ENCODE measurements at places on chromosomes 16 and 17.

DNA sequence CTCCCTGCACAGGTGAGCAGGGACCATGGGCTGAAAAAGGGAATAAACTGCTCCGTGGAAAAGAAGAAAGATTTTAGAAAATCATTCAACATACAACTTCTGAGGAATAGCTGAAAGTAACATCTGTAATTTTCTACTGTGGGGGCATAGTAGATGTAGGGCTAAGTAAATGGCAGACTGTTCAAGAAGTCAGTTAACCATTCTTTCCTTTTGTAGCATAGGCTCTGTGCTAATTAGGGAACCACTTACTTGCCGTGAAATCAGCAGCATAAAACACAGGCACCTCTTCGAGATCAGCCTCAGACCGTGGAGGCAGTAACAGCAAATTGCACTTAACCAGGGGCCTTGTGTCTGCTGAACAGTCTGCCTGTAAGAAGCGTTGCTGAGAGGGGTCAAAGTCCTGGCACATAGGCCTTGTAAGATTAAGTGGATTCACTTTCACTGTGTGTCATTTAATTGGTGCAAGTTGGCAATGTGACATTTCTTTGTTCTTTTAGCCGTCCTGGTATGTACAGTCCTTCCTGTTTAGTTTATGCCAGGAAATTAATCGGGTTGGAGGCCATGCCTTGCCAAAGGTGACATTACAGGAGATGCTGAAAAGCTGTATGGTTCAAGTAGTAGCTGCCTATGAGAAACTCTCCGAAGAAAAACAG is 10.4 kb downstream of the COG1 start:
- DNase-seq, result no peak

GRCh38 chr17:74532115-74532514 is 840 bp upstream of the CD300LB start:
- no peak for DNase-seq

- no peak for DNase-seq
These were observed 773 bp upstream of the NETO2 start for GRCh38 chr16:47144559-47144877.

GRCh38 chr17:40479754-40480480 is 21.5 kb downstream of the TNS4 start:
- DNase-seq, result no peak

GRCh38 chr16:104928-105327 is 26.9 kb downstream of the MPG start:
- DNase-seq, result no peak

DNA sequence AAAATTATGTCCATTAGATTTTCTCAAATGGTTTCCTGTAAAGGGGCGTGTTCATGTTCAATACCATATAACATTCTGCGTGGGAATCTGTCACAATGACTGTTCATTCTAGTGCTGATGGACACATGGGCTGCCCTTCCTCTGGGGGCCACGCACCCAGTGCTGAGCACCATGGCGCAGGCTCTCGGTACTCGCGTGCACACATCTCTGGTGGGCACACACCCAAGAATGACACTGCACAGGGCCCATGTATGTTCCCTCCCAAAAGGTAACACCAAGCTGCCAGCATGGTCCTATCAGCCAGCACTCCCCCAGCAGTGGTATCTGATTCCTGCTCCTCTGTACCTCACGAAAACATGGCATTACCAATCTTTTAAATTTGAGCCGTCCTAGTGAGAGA is 13.7 kb downstream of the B9D1 start:
- no peak for DNase-seq

DNA sequence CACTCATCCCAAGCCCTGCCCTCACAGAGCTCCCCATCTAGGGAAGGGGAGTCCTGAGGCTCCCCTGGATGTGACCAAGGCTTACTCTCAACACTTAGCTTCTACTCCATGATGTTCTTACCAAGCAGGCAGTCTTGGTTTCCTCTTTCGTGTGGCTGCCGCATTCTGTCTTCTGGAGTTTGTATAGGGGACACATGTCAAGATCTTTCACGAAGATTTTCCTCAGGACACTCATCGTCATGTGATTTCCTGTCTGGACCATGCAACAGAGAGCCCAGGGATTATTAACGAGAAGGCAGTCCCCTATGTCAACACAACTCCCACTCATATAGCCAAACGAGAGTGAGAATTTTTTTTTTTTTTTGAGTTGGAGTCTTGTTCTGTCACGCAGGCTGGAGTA is 10.4 kb downstream of the PRSS54 start:
- no peak for DNase-seq

GRCh38 chr17:61159221-61159814 is 240.3 kb upstream of the TBX2 start:
- DNase-seq, result no peak

GRCh38 chr17:41772218-41772585 is 14.3 kb downstream of the JUP start:
- no peak for DNase-seq

- DNase-seq, result no peak
These were observed 1.7 kb downstream of the WBP2 start for GRCh38 chr17:75853433-75853832.
